Spleen (tissue), 13 donors: ENCODE measurements at places on chromosomes 12 and 14. TPM values are rescaled to one million over a fixed set of nuclear protein-coding genes. Genes with fewer than 3 reads are reported as not detected.

- H3K4me3 ChIP-seq, result no peak overlapping the region
- peaks cover 54% of the 10 kb centered on the region for H3K4me1 ChIP-seq
- H3K27ac ChIP-seq, result peak overlapping the region; percentile 46
Measured at GRCh38 chr14:70653662-70654061, 11.9 kb downstream of the TTC9 start.

- no peak overlapping the region for H3K4me3 ChIP-seq
- no peak overlapping the region for H3K27ac ChIP-seq
- no peak for DNase-seq
- no peaks in the 10 kb centered on the region for H3K4me1 ChIP-seq
Measured at GRCh38 chr12:71594214-71594948, 69.3 kb downstream of the ZFC3H1 start.

GRCh38 chr12:53045696-53046045 lies 4.2 kb upstream of the TNS2 start:
- H3K27me3 ChIP-seq, result no peaks in the 10 kb centered on the region
- DNase-seq, result no peak
- peaks cover 22% of the 10 kb centered on the region for H3K36me3 ChIP-seq
- peak overlapping the region; percentile 49 for H3K4me3 ChIP-seq
- peaks cover 51% of the 10 kb centered on the region for H3K4me1 ChIP-seq
- peak overlapping the region; percentile 79 for H3K27ac ChIP-seq

GRCh38 chr12:54416687-54417603 lies 2.1 kb downstream of the ITGA5 start:
- H3K4me3 ChIP-seq, result peak overlapping the region; percentile 66
- H3K36me3 ChIP-seq, result no peaks in the 10 kb centered on the region
- peaks cover 41% of the 10 kb centered on the region for H3K4me1 ChIP-seq
- DNase-seq, result no peak
- peaks cover 28% of the 10 kb centered on the region for H3K27me3 ChIP-seq
- peak overlapping the region; percentile 90 for H3K27ac ChIP-seq

- no peak overlapping the region for H3K4me3 ChIP-seq
- no peak for DNase-seq
- H3K27me3 ChIP-seq, result no peaks in the 10 kb centered on the region
- no peaks in the 10 kb centered on the region for H3K4me1 ChIP-seq
- no peak overlapping the region for H3K27ac ChIP-seq
- peaks cover 96% of the 10 kb centered on the region for H3K36me3 ChIP-seq
Measured at GRCh38 chr12:104121001-104121400, 17.0 kb downstream of the NFYB start.

HOXC5 gene
- polyA plus RNA-seq, result not detected

- H3K36me3 ChIP-seq, result no peaks in the 10 kb centered on the region
- H3K4me3 ChIP-seq, result no peak overlapping the region
- no peaks in the 10 kb centered on the region for H3K27me3 ChIP-seq
- H3K4me1 ChIP-seq, result no peaks in the 10 kb centered on the region
- DNase-seq, result no peak
Measured at GRCh38 chr12:2264651-2265232, 212.0 kb downstream of the CACNA1C start.

DNA sequence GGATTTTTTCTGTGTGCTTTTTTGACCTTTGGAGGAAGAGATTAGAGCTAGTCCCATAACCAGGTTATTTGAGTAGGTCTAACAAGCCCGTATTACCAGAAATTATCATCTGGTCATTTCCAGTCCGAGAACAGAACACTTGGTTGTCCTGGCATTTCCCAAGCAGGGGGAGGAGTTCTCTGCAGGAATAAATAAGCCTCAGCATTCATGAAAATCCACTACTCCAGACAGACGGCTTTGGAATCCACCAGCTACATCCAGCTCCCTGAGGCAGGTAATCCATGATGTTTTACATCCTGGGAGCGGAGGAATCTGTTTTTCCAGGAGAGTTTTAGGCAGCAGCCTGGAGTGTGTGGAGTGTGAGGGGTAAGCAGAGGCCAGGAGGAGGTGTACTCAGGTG lies at the start of gene SERPINA3:
Gene SERPINA3, plus strand, starts transcription at position 218 of the 400 bp plus-strand sequence. CDS start 2,051 bp downstream, outside the sequence.
- H3K27ac ChIP-seq, result no peak within 1 kb of the TSS
- H3K27me3 ChIP-seq, result no peaks in the 10 kb centered on the region
- H3K4me3 ChIP-seq, result peak within 1 kb of the TSS; percentile 21
- no peak for DNase-seq
- no peaks in the 10 kb centered on the region for H3K4me1 ChIP-seq

MSI1 gene
- not detected for polyA plus RNA-seq

GRCh38 chr12:62916632-62917425 lies 18.1 kb downstream of the PPM1H start:
- H3K4me3 ChIP-seq, result no peak overlapping the region
- H3K27ac ChIP-seq, result no peak overlapping the region
- no peaks in the 10 kb centered on the region for H3K4me1 ChIP-seq
- no peak for DNase-seq

DNA sequence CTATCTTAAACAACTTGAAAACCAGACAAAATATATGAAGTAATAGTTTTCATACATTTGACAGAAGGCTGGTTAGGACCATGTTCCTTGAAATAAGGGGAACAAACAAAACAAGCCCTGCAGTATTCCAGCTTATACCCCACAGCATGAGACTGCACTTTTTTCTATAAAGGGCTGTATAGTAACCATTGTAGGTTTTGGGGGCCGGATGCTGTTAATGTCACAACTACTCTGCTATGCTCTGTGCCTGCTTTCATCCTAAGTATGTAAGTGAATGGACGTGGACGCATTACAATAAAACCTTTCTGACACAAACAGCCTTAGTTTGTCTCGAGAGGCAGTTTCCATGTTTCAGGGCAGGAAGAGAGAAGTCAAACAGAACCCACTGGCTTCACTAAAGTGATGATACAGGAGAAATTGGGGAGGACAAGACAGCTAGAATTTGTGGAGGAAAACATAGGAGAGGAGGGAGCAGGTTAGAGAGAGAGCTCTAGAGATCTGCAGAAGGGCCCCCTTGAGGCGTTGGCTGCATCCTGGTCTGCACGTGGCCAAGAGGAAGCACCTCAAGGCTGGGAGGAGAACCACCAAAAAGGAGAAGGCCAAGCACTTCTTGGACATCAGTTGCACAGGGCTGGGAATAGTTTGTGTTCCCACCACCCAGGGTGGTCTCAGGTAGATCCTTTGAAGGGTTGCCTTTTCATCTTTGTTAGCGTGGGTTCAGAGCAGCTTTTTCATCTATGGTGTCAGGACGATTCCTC lies 63.7 kb downstream of the TRAF3 start:
- H3K36me3 ChIP-seq, result no peaks in the 10 kb centered on the region
- H3K4me1 ChIP-seq, result no peaks in the 10 kb centered on the region
- no peak for DNase-seq
- H3K27me3 ChIP-seq, result no peaks in the 10 kb centered on the region
- no peak overlapping the region for H3K27ac ChIP-seq

DNA sequence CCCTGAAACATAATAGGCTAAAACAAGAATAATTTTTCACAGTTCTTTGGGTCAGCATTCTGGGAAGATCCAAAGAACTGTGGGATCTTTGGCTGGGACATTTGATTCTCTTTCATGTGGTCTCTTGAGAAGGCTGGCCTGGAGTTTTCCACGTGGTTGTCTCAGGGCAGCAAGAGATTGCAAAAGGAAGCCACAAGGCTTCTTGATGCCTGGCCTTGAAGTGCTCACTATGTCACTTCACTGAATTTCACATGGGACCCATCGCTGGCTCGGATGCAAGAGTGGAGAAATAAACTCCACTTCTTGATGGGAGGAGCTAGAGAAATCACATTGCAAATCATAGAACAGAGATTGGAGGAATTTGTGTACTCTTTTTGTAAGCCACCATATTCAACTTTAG lies 343.4 kb downstream of the MED13L start:
- peaks cover 4% of the 10 kb centered on the region for H3K27me3 ChIP-seq
- H3K27ac ChIP-seq, result no peak overlapping the region
- DNase-seq, result no peak
- no peaks in the 10 kb centered on the region for H3K4me1 ChIP-seq
